ENCODE measurements at places on chromosomes 5 and 9. TPM values are rescaled to one million over a fixed set of nuclear protein-coding genes. Genes with fewer than 3 reads are reported as not detected.

GRCh38 chr5:128491291-128491690, 46.8 kb downstream of the FBN2 start:
- peak overlapping the region; percentile 25 for H3K27ac ChIP-seq
- H3K4me1 ChIP-seq = peaks cover 59% of the 10 kb centered on the region
- no peak overlapping the region for H3K4me3 ChIP-seq
- DNase-seq = no peak

- peaks cover 5% of the 10 kb centered on the region for H3K4me1 ChIP-seq
- peaks cover 2% of the 10 kb centered on the region for H3K36me3 ChIP-seq
- no peak for DNase-seq
- no peak overlapping the region for H3K27ac ChIP-seq
- H3K27me3 ChIP-seq = no peaks in the 10 kb centered on the region
Measured at GRCh38 chr5:108661590-108662219, 86.0 kb upstream of the FER start.

The BTNL8 gene
- total RNA-seq = not detected

DNA sequence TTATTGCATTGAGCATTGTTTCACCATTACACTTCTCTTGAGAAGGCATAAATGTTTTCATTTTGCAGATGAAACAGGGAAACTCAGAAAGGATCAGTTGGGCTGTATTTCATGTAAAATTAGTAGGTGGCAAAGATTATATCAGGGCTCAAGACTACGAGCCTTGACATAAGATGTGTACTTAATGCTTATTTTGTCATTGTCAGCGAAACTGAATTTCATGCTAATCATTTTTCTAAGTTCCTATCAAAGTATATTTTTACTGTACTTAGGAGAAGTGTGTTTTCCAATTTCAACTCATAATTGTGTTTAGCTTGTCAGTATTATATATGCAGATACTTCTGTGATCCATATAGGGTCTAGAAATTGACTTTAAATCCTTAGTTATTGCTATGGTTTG, 123.8 kb downstream of the FBXL7 start:
- H3K27me3 ChIP-seq = no peaks in the 10 kb centered on the region
- no peak overlapping the region for H3K27ac ChIP-seq
- no peak overlapping the region for H3K4me3 ChIP-seq
- DNase-seq = no peak

DNA sequence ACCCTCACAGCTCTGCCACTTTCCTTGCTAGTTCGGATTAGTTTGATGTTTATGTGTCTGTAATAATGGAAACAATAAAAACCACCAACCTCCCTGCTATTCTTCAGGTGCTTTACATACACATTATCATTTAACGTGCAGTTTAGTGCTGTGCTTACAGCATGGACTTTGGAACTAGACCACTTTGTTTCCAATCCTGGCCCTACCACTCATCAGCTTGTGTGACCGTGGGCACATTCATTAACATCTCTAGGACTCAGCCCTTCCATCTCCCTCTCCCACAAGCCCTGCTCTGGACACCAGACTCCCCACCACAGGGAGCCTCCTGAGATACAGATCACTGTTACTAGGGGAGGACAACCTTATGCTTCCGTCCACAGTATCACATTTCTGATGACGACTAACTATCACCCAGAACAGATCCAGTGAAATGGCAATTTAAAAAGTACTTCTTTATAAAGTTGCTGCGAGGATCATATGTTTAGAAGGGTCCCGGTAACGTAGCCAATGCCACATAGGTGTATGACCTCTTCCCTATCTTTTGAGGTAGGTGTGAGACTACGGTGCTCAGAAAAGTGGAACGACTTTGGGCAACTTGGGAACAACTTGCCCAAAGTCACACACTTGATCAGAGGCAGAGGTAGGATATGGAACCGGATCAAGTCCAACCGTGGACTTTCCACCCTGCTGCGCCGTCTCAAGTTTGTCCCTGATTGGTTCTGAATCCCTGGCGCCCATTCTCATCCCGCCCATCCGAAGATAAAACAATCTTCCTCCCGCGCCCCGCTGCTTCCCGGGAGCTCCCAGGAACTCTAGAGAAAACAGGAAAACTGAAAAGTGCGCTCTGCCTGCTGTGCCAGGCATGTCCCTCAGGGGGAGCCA, 132.4 kb upstream of the NIPBL start:
- peaks cover 18% of the 10 kb centered on the region for H3K27me3 ChIP-seq
- peak overlapping the region; percentile 49 for H3K27ac ChIP-seq
- H3K4me3 ChIP-seq = peak overlapping the region; percentile 86
- H3K36me3 ChIP-seq = no peaks in the 10 kb centered on the region
- DNase-seq = no peak

DNA sequence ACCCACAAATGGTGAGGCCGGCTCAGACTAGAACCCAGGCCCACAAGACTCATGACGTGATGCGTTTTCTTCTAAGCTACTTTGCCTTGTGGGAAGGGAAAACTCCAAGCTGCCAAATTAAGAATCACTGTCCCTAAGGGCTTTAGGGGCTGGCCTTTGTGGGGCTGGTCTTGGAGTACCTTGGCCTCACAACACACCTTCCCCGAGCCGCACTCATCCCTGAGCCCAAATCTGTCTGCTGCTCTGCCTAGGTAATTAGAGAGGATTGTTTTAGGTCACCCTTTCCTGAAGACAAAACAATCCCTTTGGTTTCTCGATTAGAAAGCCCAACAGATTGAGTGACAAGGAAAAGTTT, 137.3 kb downstream of the SEMA6A start:
- no peaks in the 10 kb centered on the region for H3K36me3 ChIP-seq
- H3K27ac ChIP-seq = no peak overlapping the region
- H3K4me3 ChIP-seq = no peak overlapping the region
- DNase-seq = no peak
- H3K4me1 ChIP-seq = peaks cover 6% of the 10 kb centered on the region
- H3K27me3 ChIP-seq = no peaks in the 10 kb centered on the region

DNA sequence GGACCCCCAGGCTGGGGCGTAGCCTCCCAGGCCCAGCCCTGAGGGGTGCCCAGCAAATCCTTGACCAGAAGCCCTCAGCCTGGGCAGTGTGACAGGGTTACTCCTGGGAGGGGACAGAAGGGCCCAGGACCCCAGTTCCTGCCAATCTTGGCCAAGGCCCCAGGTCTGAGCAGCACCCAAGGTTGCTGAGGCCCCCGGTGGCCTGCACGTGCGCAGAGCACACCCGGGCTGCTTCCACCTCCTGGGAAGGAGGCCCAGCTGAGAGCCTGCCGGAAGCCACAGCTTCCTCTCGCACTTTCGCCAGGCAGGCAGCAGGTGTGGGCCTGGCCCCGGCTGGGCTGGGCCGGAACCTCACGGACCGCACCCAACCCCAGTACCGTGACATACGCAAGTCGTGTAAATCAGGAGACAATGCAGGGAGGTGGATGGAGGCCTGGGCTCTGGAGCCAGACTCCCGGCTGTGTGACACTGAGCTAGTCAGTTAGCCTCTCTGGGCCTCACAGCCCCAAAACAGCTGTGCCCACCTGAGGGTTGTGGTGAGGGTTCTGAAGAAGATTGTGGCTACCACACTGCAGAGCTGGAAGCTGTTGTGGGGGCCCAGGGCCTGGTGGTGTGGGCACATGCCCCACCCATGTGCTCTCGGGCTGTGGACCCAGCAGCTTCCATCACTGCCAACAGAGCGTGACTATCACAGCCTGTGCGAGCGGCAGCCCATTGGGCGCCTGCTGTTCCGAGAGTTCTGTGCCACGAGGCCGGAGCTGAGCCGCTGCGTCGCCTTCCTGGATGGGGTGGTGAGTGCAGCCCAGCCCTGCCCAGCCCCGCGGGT, 5.1 kb downstream of the GRK6 start:
- no peaks in the 10 kb centered on the region for H3K27me3 ChIP-seq
- peaks cover 13% of the 10 kb centered on the region for H3K4me1 ChIP-seq
- no peak overlapping the region for H3K4me3 ChIP-seq
- no peak overlapping the region for H3K27ac ChIP-seq
- peaks cover 8% of the 10 kb centered on the region for H3K36me3 ChIP-seq

DNA sequence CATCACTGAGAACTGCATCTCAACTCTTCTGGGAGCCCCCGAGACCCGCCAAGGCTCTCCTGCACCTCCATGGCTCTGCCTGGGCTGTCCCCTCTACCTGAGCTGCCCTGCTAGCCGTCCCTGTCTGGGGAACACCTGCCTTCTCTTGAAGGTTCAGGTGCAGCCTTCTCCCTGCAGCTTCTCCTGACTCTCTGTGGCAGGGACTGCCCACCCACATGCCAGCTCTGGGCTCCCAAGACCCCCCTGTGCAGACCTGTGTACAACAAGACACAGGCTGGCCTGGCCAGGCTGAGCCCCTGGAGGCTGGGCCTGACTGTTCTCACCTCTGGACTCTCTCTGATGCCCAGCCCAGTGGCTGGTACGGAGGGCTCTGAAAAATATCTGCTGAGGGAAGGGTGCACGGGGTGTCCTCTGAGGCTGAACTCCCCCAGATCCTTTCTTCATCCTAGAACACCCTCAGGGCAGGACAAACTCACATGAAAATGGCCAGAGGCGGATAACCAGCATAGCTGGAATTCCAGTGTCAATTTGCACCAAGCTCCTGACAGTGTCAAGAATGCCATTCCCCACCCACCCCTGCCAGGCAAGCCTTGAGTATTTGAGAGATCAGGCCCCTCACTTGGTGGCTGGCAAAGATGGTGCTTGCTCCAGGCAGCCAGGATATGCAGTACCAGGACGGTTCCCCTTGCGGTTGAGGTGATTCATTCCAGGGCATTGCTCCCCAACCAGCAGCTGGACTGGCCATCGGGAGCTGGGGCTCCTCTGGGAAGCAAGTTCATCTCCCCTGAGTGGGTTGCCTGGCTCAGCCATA, 40.9 kb upstream of the SLC25A51 start:
- H3K27ac ChIP-seq = peak overlapping the region; percentile 94
- no peaks in the 10 kb centered on the region for H3K27me3 ChIP-seq
- H3K36me3 ChIP-seq = peaks cover 10% of the 10 kb centered on the region
- DNase-seq = no peak
- H3K4me1 ChIP-seq = peaks cover 68% of the 10 kb centered on the region

All from chondrocyte (in vitro differentiated cells).